ENCODE measurements at places on chromosomes 2 and 18.

- DNase-seq = no peak
Measured at GRCh38 chr2:224034017-224034416, 5.1 kb downstream of the SERPINE2 start.

DNA sequence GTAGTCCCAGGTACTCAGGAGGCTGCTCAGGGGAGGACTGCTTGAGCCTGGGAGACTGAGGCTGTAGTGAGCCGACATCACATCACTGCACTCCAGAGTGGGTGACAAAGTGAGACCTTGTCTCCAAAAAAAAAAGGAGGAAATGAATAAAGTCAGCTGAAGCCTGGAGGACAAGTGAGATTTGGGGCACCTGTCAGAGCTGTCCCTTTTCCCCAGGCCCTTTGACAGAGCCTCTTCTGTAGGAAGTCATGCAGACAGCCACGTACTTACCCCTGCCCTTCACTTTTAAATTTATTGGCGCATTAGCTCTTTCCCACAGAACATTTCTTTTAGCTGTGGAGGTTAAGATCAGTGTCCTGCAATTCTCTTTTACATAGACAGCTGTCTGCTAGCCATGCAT lies 151.0 kb upstream of the DNMT3A start:
- no peak for DNase-seq

GRCh38 chr2:19607400-19607799 lies 249.0 kb upstream of the OSR1 start:
- no peak for DNase-seq

- no peak for DNase-seq
Measured at GRCh38 chr18:59298871-59299270, 19.6 kb downstream of the CPLX4 start.

DNA sequence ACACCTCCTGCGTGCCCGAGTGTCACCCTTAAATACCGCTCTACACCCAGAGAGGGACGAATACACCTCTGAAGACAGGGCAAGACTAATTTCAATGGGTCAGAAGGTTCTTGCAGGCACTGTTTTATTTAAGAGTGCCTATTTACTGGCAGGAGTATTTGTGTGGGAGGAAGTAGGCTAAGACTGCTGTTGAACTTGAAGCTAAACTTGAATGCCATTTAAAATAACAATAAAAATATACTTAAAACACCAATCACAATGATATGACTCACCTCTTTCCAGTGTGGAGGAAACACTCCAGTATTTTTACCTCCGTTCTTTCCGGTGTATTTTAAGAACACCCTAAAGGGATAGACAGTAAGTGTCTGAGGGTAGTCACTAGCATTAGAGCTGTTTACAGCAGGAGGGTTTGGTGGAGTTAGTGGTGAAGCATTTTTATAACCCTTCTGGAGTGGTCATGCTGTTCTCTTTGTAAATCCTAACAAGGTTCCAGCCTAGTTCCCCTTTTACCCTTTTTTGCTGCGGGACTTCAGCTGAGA lies 9.6 kb upstream of the HOXD1 start:
- no peak for DNase-seq

GRCh38 chr2:11532416-11533055 lies 1.3 kb upstream of the GREB1 start:
- DNase-seq = peak; percentile 59

- DNase-seq = no peak
Measured at GRCh38 chr18:57581301-57581934, 5.1 kb downstream of the FECH start.

- DNase-seq = no peak
Measured at GRCh38 chr2:192243488-192243887, 48.8 kb upstream of the TMEFF2 start.

DNA sequence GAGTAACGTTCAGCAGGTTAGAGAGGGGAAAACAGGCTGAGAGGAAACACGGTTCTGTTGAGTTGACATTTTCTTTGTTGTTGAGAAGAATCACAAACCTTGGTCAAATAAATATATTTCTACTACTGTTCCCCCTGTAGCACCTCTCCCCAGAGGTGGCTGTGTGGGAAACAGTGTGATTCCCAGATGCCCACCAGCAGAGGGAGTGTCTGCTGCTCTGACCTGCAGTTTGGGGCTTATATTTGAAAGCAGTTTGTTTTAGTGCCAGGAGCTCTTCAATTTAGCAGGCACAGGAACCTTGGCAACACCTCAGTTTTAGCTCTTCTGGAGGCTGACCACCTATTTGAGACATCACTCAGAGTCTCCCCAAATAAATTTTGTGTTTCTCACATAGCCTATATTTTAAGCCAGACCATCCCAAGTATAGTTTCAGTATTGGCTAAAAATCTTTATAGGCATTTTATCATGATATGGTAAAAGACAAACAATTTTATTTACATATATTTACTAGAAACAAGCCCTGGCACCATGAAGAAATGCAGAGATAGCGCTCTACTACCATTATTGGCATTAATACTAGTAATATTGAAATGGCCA lies 75.7 kb downstream of the PIK3C3 start:
- no peak for DNase-seq
